Activated naive CD8-positive, alpha-beta T cell treated with anti-CD3 and anti-CD28 coated beads, Interleukin-2, amount 10 ng/mL, durations not matched to agents 7 days and 5 days (primary cell): ENCODE measurements at places on chromosomes 3 and 15.
A peak's percentile ranks its signal among the peaks of the same experiment; 100 is the strongest.

DNA sequence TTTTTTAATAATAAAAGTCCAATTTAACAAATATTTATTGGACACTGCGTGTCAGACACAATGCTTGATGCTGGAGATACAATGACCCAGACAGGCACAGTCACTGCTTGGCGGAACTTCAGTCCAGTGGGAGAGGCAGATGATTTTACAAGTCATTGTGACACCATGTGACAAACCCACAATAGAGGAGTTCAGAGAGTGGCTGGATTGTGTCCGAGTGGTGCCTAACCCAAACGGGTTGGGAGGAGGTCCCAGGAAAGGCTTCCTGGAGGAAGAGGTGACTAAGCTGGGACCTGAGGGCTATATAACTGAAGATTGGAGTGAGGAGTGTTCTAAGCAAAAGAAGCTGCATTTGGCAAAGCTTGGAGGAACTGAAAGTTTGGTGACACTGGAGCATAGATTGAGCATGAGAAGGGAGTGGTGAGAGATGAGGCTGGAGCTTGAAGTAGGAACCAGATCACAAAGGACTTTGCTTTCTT lies 41.4 kb downstream of the CRTC3 start:
- DNase-seq, result no peak

- no peak for DNase-seq
Observed at GRCh38 chr15:50077651-50078050, 41.4 kb downstream of the ATP8B4 start.

DNA sequence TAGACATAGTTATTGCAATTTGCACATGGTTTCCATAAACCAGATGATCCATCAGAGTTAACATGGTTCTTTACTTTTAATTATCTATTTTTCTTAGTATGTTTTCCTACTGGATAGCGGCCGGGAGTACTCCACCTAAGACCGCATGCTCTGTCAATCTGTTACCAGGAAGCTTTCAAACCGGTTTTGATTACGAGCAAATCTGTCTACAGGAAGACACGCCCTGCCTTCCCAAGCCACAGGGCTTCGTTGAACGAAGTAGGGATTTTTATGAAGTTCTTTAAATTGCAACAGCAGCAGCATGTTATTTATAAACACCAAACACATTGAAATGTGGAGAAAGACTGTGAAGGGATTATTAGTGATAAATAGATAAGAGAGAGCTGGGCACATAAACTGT lies 283.3 kb upstream of the ROBO2 start:
- no peak for DNase-seq

GRCh38 chr3:13352621-13353131 lies 67.4 kb downstream of the NUP210 start:
- no peak for DNase-seq

GRCh38 chr15:32982001-32982400 lies 212.5 kb downstream of the FMN1 start:
- DNase-seq, result no peak

DNA sequence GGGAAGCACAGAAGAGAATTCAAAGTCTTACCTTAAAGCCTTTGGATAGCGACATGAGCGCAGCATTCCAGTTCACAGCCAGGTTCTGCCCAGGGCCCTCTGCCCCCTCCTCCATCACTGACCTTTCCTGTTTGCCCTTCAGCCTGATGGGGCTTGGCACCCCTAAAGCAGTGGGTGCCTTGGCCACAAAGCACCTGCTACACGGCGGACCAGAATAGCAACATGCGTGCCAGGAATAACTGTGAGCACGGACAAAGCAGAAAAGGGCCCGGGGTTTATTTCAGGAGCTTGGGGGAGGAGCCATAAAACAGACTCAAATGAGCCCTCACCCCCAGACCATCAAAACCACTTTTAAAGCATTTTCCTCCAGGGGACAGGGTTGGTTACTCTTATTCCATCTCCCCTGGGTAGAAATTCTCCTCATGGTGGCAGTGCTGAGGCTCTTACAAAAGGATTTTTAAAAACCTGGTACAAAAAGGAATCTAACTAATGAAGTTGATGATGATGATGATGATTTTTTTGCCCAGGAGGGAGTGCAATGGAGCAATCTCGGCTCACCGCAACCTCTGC lies 135.4 kb downstream of the KLF13 start:
- DNase-seq, result peak; percentile 15

- no peak for DNase-seq
Observed at GRCh38 chr3:39443530-39443929, 23.9 kb upstream of the MOBP start.

DNA sequence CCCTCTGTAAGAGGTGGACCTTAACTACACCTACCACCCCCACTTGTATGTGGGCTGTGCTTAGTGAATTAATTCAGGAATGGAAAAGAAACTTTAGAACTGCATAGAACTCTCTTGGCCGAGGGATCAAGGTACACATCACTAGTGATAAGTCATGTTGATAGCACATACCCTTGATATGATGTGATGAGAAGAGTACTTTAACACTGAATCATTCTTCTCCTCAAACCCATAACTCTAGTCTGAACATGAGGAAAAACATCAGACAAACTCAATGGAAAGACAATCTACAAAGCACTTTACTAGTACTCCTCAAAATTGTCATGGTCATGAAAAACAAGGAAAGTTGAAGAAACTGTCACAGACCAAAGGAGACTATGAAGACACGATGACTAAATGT lies 87.6 kb downstream of the P2RY1 start:
- no peak for DNase-seq

DNA sequence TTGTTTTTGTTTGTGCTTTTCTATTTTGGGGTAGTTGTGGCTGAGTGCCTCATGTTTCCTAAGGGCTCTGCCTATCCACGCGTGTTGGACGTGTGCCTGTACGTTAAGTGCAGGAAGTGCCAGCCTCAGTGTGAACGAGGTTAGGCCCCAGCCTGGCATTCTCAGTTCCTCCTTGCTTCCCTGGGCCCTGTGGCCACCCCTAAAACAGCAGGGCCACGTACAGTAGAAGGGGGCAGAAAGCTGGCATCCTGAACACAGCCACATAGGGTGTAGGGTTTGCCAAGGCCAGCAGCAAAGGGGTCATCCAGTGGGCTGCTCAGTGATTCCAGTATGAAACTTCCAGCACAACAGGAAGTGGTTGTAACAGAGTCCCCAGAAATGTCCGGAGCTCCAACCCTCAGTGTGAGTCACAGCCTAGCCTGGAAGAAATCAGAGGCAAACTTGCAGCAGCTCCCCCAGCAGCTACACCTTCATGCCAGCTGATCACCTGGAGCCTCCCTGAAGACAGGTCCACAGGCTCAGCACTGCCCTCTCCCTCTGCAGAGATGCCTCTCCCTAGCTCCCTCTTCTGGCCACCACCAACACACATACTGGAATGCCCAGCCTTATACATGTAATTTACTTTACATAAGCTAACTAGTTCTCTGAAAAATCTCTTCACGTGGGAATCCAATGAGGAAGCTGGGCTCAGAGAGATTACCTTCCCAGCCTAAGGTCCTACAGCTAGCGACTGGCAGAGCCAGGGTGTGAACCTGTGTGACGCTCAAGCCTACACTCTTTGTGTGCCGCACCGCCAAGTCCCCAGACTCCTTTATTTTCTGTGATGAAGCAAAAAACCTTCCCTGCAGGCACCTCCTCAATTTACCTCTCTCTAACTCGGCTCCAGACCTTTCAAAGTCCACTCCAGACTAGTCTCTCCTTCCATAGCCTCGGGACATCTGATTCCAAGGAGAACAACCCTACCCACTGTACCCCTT lies 26.6 kb downstream of the ILDR1 start:
- DNase-seq, result no peak

DNA sequence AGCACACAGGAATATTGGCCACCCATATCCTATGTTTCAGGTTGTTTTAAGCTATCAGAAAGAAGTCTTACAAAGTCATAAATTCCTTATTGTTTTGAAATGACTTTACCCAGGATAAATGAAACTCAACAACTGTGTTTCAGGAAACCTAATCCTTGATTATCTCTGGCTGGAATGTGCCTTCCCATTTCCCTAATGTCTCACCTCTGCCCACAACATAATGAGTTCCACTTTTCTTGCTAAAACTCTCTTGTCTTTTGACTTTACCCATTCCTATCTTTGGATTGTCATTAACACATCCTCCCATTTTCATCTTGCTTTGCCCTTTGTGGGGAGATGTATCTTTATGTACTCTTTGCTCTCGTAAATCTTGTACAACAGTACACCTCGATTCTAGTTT lies 200.0 kb upstream of the DNAJC19 start:
- no peak for DNase-seq

GRCh38 chr15:85579957-85580694 lies 199.7 kb downstream of the AKAP13 start:
- no peak for DNase-seq

- no peak for DNase-seq
Observed at GRCh38 chr3:149199474-149199873, 22.2 kb downstream of the CP start.

DNA sequence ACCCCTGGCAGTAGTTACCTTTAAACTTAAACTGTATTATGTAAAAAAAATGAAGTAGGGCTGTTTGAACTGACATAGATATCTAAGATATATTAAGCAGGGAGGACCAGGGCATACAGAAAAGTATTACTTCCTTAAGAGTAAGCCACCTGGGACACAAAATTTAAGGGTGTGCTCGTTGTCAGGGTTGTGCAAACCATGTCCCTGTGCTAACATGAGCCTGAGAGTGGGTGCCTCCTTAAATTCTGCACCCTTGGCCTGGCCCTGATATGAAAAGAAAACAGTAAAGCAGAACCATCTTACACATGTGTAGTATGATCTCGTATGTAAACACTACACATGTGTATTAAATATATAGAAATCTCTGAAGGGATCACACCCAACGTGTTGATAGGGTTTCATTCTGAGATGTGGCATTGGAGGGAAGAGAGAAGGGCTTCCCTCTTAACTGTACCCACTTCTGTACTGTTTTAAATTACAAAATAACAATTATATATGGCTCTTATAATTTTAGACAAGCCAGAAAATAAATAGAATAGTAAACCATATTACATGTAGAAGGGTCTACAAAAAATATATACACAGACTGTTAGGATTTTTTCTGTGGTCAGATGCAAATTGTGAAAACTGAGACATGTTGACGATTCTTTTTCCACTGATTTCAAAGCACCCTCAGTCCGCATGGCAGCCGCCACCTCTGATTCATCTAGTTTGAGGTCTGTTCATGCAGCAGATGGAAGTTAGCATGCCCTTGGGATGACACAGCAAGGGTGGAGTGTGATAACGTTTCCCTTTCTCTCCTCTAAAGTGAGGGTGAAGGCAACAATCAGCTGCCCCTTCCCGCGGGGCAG lies 400.8 kb upstream of the PROK2 start:
- no peak for DNase-seq

DNA sequence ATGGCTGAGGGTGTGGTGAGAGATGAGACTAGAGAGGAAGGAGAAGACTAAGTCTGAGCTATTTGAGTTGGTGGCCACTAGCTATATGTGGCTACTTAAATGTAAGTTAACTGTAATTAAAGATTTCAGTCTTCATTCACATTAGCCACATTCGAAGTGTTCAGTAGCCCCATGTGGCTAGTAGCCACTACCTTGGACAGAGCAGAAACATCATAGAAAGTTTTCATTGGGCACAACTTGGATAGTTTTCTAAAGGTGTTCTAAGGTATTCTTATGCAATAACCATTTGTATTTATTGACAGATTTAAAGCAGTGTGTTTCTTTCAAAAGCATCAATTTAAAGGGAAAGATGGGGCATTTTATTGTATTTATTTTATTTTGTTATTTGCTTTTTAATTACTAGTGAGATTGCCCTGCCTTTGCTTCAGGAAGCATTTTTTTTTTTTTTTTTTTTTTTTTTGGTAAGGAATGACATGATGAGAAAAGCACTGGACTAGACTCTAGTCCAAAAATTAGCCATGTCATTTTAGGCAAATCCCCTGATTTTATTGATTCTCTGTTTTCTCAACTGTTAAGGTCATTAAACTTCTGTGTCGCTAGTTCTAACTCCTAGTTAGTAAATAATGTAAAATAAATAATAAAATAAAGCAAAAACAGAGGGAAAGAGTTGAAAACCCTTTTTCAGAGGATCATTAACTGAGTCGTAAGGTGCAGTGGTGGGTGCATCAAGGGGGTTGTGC lies 153.0 kb upstream of the ROBO2 start:
- no peak for DNase-seq

DNA sequence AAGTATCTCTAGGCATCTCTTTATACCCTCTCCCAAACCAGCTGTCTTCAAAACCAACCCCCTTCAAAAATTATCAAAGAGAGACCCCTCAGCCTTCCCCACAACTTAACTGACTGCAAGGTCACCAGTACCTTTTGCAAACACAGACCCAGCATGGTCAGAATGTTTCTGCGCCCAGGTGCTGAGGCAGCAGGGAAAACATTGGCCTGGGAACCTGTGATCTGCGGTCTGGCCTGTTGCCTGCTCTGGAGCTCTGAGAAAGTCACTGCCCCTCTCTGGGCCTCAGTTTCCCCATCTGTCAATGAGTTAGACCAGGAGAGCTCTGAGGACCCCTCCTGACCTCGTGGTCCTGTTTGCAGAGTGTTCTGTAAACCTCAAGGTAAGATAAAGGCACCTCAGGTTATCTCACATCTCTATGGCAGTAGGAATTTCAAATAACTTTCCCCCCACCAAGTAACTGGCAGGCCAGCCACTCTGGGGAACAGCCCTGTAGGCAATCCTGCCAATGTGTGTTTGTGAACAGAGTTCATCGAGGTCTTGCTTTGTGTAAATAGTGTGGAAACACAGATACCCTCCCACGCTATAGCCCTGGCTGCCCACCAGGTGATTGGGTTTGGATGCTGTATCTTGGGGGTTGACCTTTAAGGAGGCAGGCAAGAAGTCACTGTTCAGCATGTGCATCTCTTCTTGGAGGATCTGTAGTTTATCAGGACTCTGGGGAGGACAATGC lies 50.0 kb upstream of the SMAD6 start:
- no peak for DNase-seq

GRCh38 chr15:82554849-82555248 lies 14.6 kb upstream of the RPS17 start:
- no peak for DNase-seq

GRCh38 chr15:76184650-76185035 lies 124.9 kb downstream of the TMEM266 start:
- no peak for DNase-seq

DNA sequence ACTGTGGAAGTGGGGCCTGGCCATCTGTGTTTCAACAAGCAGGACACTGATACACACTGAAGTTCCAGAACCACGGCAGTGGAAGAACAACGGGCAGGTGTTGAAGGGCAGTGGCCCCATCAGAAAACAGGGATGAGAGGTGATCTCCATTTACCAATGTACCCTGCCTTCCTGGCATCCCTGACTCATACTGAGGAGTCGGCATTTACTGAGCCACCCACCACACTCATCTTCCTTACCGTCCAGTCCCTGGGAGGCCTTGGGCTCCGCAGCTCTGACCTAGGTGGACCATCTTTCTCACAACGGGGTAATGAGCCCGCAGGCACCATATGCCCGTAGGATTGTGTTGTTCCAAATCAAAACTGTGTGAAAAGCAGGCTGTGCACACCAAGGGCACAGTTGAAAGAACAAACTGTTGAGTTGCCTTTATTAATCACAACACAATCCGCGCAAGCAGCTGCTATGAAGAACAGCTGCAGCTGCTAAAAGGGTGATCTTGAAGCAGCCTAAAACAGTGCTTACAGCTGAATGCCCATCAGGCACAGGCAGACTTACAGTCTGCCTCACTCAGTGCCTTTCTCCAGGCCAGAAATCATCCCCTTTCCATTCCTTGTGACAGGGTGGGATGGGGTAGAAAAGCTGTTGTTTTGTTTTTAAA lies 12.9 kb downstream of the MB21D2 start:
- DNase-seq, result no peak
